ENCODE measurements at places on chromosomes 1 and 21.

GRCh38 chr1:94578856-94579255 is 37.3 kb upstream of the F3 start:
- peaks cover 3% of the 10 kb centered on the region for H3K4me1 ChIP-seq
- no peak overlapping the region for H3K4me3 ChIP-seq
- no peaks in the 10 kb centered on the region for H3K27me3 ChIP-seq
- H3K27ac ChIP-seq: no peak overlapping the region
- DNase-seq: no peak

DNA sequence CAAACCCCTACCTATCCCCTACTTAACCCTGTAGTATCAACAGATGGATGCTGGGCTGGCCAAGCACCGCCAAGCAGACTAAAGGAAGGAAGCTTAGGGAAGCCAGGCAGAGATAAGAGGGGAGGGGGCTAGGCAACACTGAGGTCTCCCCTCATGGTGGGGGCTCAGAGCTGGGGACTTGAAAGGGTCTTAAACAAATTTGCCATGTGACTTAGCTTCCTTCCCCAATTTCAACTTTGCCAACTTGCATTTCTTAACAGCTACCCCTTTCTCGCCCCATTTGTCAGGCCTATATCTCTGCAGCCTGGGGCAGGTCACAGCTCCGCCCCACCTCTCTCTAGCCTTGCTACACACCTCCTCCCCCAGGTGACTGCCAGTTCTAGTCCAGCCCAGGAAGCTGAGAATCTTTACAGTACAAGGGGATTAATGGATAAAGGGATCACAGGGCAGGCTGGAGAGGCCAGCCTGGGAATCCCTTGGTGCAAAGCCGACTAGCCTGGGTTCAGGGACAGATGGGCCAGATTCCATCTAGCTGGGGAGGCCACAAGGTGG is 3.4 kb downstream of the KIF21B start:
- H3K4me1 ChIP-seq: peaks cover 52% of the 10 kb centered on the region
- peaks cover 2% of the 10 kb centered on the region for H3K27me3 ChIP-seq

- H3K27me3 ChIP-seq: no peaks in the 10 kb centered on the region
- H3K36me3 ChIP-seq: no peaks in the 10 kb centered on the region
- no peak for DNase-seq
- no peaks in the 10 kb centered on the region for H3K4me1 ChIP-seq
- H3K4me3 ChIP-seq: no peak overlapping the region
- no peak overlapping the region for H3K27ac ChIP-seq
Observed at GRCh38 chr1:179141592-179142251, 59.9 kb downstream of the TOR3A start.

DNA sequence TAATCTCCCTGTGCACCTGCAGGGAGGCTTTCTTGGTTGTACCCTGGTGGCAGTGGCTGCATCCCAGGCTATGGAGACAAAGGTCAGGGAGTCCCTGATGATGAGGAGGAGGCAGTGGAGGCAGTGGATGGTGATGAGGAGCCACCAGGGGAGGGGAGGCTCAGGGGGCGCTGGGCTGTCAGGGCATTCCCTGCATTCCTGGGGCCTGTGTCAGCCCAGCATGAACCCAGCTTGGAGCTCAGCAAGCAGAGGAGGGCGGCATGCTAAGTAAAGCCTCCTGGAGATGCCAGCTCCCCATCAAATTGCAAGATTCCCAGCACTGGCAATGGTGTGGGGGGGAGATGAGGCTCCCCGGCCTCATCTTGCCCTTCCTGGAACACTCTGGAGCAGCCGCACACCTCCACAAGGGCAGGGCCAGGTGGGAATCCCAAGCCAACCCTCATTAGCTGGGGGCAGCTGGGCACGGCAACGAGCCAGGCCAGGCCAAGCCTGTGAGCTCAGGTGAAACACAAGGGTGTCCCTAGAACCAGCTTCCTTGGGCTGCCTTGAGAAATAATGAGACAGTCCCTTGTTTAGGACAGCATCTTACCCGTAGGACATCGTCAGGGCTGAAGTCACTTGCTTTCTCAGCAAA is 469.5 kb downstream of the MATN1 start:
- H3K27ac ChIP-seq: no peak overlapping the region
- no peaks in the 10 kb centered on the region for H3K27me3 ChIP-seq
- DNase-seq: no peak
- peaks cover 7% of the 10 kb centered on the region for H3K4me1 ChIP-seq

- no peak overlapping the region for H3K27ac ChIP-seq
- H3K4me3 ChIP-seq: no peak overlapping the region
- DNase-seq: no peak
- peaks cover 10% of the 10 kb centered on the region for H3K27me3 ChIP-seq
Observed at GRCh38 chr21:43716376-43717165, 2.4 kb upstream of the PDXK start.

All from H1 (cell line).